ENCODE measurements at places on chromosomes 4 and X.

- no peaks in the 10 kb centered on the region for H3K4me1 ChIP-seq
- DNase-seq: no peak
- no peaks in the 10 kb centered on the region for H3K27me3 ChIP-seq
- no peak overlapping the region for H3K4me3 ChIP-seq
- H3K36me3 ChIP-seq: no peaks in the 10 kb centered on the region
These were observed 329.7 kb upstream of the GATB start for GRCh38 chr4:152090543-152090942.

DNA sequence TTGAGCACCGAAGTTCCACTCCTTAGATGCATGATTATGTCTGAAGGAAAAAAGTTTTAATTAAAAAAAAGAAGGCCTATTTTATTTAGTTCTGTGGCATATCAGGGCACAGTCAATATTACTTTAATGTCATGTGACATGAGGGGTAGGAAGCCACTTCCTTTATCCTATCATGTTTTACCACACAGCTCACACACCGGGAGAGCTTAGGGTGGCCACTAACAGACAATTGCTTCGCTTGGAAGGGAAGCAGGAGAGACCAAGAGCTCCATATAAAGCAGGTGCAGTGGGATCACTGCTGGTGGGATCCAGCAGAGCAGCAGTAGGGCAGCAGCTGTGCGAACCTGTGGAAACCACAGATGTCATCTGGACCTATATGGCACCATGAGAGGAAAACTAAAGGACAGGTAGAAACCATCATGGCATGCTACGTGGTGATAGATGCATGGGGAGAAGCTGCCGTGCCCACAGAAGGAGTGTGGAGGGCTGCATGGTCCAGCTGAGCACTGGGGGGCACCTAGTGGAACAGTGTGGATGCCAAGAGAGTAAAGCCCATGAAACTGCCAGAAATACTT lies 52.0 kb downstream of the DTHD1 start:
- H3K4me1 ChIP-seq: no peaks in the 10 kb centered on the region
- H3K27me3 ChIP-seq: no peaks in the 10 kb centered on the region
- H3K4me3 ChIP-seq: no peak overlapping the region
- H3K36me3 ChIP-seq: no peaks in the 10 kb centered on the region
- no peak for DNase-seq

GRCh38 chr4:27123123-27123768 lies 262.6 kb downstream of the STIM2 start:
- peaks cover 11% of the 10 kb centered on the region for H3K4me1 ChIP-seq
- H3K27ac ChIP-seq: peak overlapping the region; percentile 21
- H3K36me3 ChIP-seq: no peaks in the 10 kb centered on the region
- no peak overlapping the region for H3K4me3 ChIP-seq
- no peaks in the 10 kb centered on the region for H3K27me3 ChIP-seq

GRCh38 chr4:64796581-64796980 lies 387.3 kb upstream of the TECRL start:
- no peak overlapping the region for H3K4me3 ChIP-seq
- H3K36me3 ChIP-seq: no peaks in the 10 kb centered on the region
- no peak overlapping the region for H3K27ac ChIP-seq

DNA sequence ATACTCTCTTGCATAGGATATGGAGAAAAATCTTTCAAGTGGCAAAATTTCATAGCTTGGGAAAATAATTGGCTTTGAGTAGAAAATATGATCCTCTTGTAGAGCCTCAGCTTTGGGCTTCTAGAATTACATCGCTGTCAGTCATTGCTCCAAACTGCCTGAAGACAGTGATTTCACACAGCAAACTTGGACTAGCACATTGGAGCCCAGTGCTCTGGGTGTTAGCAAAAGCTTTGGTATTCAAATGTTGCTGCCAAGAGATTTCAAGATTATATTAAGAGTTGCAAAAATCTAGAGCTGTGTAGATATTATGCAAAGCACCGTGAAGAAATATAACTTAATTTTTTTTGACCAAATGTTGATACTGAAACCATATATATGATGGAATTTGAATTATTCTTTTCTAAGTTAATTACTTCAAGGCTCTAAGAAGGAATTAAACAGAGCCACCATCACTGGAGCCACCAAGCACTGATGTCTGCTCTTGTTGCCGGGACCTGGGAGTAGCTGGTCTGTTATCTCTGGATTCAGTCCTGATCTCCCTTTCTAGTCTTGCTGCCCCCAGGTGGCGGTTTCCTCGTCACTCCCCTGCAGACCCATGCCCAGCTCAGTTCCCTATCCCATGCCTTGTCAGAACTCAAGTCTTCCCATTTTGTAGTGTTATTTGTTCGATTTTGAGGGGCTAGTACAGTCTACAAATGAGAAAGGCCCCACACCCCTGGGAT lies 260.7 kb upstream of the SFRP2 start:
- no peak overlapping the region for H3K4me3 ChIP-seq
- H3K36me3 ChIP-seq: no peaks in the 10 kb centered on the region
- no peaks in the 10 kb centered on the region for H3K4me1 ChIP-seq
- no peaks in the 10 kb centered on the region for H3K27me3 ChIP-seq

- no peaks in the 10 kb centered on the region for H3K27me3 ChIP-seq
- DNase-seq: no peak
- no peaks in the 10 kb centered on the region for H3K36me3 ChIP-seq
- peaks cover 1% of the 10 kb centered on the region for H3K4me1 ChIP-seq
- H3K4me3 ChIP-seq: no peak overlapping the region
These were observed 161.9 kb downstream of the ENOX2 start for GRCh38 chrX:130741151-130741550.

DNA sequence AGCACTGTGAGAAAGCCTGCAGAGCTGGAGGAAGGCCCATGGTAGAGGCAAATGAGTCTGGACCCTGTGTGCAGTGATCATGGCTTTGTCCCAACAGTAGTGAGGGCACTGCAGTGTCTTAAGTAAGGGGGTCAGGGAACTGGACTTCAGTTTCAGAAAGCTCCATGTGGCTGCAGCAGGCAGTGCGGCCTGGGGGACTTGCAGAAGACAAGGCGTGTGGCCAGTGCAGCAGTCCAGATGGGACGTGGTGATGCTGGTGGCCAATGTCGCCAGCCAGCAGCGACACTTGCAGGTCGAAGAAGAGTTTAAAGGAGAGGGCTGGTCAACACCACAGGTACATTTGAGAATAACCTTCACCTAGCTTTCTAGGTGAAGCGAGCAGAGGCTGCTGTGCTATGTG lies 113.4 kb downstream of the ZNF827 start:
- no peak for DNase-seq
- H3K27ac ChIP-seq: no peak overlapping the region
- H3K27me3 ChIP-seq: no peaks in the 10 kb centered on the region
- H3K4me1 ChIP-seq: peaks cover 3% of the 10 kb centered on the region
- H3K4me3 ChIP-seq: no peak overlapping the region

DNA sequence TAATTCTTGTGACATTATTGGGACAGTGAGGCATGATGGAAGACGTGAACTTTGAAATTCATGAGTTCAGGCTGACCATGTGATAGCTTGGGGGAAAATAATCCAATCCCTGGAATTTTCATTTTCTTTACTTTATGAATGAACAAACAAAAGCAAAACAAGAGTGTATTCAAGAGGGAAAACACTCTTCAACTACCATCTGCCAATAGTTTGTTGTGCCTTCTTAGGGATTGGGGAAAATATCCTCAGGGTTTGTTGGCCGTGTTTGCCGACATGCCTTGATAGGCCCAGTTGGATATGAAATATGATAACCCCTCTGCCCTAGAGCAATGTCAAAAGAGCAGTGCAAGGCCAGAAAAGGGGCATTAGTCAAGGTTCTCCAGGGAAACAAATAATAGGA lies 80.8 kb upstream of the CLNK start:
- no peaks in the 10 kb centered on the region for H3K36me3 ChIP-seq
- H3K27ac ChIP-seq: no peak overlapping the region
- no peaks in the 10 kb centered on the region for H3K27me3 ChIP-seq

DNA sequence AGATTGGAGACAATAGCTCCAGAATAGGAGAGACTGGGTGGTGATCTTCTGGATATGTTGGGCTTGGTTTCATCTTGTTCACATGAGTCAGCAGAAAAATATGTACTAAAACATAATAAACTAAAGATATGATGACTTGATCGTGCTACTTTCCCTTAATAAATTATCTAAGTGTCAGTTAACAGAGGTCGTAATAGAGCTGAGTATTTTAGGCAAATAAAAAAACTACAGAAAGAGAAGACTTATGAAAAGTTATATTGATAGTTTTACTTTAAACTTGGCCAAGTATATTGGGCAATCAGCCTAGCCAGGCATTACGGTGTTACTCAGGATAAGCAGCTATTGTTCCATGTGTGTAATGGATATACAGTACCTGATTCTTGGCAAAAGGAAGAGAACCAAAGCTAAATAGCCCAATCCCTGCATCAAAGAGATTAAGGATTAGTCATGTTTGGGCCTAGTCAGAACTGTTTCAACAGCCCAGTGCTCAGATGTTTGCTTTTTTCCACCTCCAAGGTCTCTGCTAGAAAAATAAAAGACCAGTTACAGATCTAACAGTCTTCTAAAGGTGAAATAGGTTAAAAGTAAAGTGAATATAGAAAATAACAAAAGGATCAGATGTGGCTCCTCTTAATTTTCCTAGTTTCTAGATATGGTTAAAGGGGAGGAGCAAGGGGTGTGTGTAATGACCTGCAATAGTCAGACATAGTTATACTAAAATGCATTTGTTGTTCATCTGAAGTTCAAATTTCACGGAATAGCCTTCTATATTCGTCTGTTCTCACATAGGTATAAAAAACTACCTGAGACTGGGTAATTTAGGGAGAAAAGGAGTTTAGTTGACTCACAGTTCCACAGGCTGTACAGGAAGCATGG lies 262.6 kb downstream of the ADGRL3 start:
- no peak overlapping the region for H3K27ac ChIP-seq
- H3K27me3 ChIP-seq: no peaks in the 10 kb centered on the region
- no peak overlapping the region for H3K4me3 ChIP-seq
- DNase-seq: no peak
- H3K4me1 ChIP-seq: no peaks in the 10 kb centered on the region
- no peaks in the 10 kb centered on the region for H3K36me3 ChIP-seq

DNA sequence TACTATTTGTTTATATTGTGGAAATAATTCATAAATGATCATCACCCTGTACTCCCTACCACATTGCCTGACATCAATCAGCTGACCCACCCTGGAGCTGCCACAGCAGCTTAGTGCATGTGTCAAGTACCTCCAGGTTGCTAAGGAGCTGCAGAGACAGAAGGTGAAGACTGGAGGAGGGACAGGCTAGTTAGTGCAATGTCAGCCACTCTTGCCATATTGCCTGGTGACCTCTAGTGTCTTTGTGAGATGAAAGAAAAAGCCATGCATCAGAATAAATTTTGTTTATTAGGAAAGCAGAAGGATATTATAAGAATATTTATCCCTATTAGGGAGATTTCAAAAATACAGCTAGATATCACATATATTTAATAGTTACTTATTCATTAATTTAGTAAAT lies 243.9 kb upstream of the FAT4 start:
- H3K27me3 ChIP-seq: no peaks in the 10 kb centered on the region
- no peak overlapping the region for H3K4me3 ChIP-seq
- H3K36me3 ChIP-seq: no peaks in the 10 kb centered on the region
- DNase-seq: no peak

DNA sequence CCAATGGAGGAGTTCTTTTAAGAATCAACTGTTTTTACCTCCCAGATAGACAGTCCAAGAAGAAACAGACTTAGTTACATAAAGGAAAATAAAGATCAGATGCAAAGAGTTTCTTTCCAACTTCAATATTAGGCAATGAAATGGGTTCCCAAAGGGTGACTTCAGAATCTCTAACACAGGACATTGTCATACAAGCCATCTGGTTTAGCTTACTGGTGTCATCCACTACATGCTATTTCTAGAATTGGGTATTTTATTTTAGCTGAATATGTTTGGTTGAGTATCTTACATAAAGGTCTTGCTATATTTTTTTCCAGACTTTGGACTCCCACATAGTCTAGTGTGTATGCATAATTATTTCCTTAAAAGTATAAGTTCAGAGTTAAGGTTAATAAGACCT lies 162.1 kb upstream of the SLC7A11 start:
- no peak overlapping the region for H3K4me3 ChIP-seq
- no peaks in the 10 kb centered on the region for H3K36me3 ChIP-seq
- H3K4me1 ChIP-seq: no peaks in the 10 kb centered on the region
- no peak for DNase-seq
- no peak overlapping the region for H3K27ac ChIP-seq
